ENCODE measurements at places on chromosomes 5 and 9. TPM values are rescaled to one million over a fixed set of nuclear protein-coding genes. Genes with fewer than 3 reads are reported as not detected.

AK6 gene
- 49.1 TPM for total RNA-seq

DNA sequence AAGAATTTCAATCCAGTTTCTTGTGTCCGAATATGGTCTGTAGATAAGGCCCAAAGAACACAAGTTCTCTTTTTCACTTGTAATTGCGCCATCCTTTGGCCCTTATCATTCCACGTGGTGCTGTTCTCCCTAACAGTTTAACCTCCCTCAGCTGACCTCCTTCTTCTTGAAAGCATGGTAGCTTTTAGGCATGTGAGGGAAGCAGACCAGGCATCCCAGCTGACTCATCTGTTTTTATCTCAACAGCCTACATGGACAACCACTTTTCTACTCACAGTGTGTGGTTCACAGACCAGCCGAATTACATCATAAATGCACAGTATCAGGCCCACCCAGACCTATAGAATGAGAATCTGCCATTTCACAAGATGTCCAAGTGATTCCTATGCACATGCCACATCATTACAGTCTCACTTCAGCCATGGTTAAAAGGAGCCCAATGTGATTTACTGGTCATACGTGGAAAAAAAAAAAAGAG lies 26.9 kb upstream of the PLIN2 start:
- H3K36me3 ChIP-seq: no peaks in the 10 kb centered on the region
- no peak overlapping the region for H3K27ac ChIP-seq
- H3K27me3 ChIP-seq: no peaks in the 10 kb centered on the region
- no peak overlapping the region for H3K4me3 ChIP-seq

DNA sequence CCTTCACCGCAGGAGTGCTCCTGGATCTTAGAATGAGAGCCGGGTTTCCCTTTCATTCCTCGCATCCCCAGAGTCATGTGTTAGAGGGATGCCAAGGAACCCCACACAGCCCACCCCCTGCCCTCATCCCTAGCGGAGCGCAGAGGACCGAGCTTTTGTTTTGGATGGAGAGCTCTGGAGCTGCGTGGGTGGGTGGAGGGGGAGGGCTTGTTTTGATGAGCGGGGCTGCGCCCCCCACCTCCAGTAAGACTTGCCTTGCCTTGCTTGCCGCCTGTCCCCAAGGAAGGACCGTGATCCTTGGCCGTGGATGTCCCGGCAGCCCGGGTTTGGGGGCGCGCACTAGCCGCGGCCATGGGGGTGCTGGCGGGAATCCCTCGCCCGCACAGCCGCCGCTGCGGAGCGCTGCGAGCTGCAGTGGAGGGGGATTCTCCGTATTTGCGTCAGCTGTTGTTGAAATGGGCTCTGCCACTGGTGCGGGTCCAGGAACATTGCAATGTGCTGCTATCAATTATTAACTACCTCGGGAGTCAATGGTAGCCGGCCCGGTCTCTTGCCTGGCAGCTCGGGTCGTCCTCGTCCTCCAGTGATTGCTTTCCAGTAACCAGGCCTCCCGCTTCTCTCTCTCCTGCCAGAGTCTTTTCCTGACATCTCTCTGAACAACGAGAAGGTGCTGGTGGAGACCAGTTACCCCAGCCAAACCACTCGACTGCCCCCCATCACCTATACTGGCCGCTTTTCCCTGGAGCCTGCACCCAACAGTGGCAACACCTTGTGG lies 1.0 kb downstream of the EGR1 start:
- DNase-seq: peak; percentile 53
- H3K36me3 ChIP-seq: peaks cover 2% of the 10 kb centered on the region
- no peak overlapping the region for H3K27ac ChIP-seq

DNA sequence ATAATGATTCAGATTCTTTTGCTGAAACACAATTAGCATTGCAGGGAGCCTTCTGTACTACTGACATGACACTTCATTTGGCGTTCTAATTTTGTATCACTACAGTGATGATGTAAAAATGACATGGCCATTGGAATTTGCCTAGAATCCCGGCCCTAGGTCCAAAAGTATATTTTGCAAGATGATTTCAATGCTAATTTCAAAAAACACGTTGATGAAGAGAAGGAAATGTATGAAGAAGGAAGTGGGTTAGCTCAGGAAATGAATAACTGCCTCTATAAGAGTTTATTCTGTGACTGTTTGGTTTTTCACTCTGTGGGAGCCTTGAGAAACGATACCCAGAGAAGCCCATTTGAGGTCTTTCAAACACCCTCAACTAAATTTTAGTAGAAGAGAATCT lies 59.3 kb downstream of the OSTF1 start:
- peaks cover 90% of the 10 kb centered on the region for H3K4me1 ChIP-seq
- peak overlapping the region; percentile 43 for H3K4me3 ChIP-seq
- no peaks in the 10 kb centered on the region for H3K27me3 ChIP-seq
- no peak for DNase-seq

GRCh38 chr5:111143910-111144309 lies 51.8 kb downstream of the WDR36 start:
- H3K27ac ChIP-seq: no peak overlapping the region
- H3K4me3 ChIP-seq: no peak overlapping the region
- H3K27me3 ChIP-seq: peaks cover 5% of the 10 kb centered on the region
- H3K4me1 ChIP-seq: peaks cover 16% of the 10 kb centered on the region
- H3K36me3 ChIP-seq: no peaks in the 10 kb centered on the region
- no peak for DNase-seq

GRCh38 chr5:108420755-108421154 lies 38.9 kb upstream of the FBXL17 start:
- peaks cover 10% of the 10 kb centered on the region for H3K27me3 ChIP-seq
- no peak overlapping the region for H3K27ac ChIP-seq
- H3K4me3 ChIP-seq: no peak overlapping the region
- H3K4me1 ChIP-seq: no peaks in the 10 kb centered on the region
- H3K36me3 ChIP-seq: no peaks in the 10 kb centered on the region

DNA sequence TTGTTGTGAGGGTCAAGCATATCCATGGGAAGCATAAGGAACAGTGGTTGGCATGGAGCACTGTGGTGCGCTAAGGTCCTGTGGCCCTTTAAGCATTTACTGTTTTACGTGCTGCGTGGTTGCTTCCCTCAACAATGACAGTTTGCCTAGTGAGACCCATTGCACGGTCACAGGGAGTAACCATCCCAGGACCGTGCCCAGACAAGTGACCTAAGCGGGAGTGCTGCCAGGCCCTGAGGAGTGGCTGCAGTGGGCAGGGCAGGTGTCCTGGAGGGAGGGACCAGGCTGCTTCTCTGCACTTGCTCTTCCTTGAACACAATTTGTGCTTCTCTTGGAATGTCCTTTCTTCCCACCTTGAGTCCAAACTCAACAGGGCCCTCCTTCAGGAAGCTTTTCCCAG lies 64.6 kb downstream of the RGS3 start:
- peaks cover 26% of the 10 kb centered on the region for H3K4me1 ChIP-seq
- H3K27me3 ChIP-seq: no peaks in the 10 kb centered on the region
- no peak overlapping the region for H3K4me3 ChIP-seq
- no peak for DNase-seq
